Caki2 (cell line): ENCODE measurements at places on chromosomes 6 and 20. TPM values are rescaled to one million over a fixed set of nuclear protein-coding genes. Genes with fewer than 3 reads are reported as not detected.

DNA sequence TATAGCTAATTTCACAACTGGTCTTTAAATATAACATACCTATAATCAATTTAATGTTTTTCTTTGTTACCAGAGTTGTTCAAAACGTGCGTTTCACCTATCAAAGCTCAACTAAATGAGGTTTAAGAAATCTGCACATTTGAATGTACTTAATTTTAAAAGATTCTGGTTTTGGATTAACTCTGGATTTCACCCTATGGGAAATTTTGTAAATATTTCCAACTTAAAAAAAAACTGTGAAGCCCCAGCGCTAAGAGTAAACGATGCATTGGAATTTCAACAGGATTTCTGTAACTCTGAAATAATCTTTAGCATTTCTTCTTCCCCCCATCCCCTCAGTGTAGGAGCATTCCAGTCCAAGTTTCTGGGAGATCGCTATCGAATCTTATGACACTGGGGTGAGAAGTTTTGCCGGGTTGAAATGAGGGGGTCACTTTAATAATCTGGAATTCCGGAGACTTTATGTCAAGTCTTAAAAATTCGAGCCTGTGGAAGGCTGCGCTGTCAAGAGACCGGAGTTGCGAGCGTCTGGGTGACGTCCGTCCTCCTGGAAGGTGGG, 643 bp upstream of the MAP3K4 start:
- no peak for DNase-seq

DNA sequence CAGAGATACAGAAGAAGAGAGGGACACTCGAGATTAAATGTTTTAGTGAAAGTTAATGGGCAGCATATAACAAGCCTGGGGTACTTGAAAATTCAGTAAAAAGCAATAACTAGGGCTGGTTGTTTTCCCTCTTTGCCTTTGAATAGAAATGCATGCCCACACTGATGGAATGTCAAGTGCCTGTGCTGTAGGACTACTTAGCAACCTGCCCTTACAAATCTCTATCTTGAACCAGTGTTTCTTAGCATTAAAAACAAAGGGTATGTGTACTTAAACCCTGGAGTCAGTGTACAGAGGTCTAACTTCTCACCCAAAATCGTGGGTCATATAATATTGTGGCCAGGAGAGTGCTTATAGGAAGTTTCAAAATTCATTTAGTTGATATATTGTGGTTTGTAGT, 37.1 kb downstream of the RNF144B start:
- no peak for DNase-seq

DNA sequence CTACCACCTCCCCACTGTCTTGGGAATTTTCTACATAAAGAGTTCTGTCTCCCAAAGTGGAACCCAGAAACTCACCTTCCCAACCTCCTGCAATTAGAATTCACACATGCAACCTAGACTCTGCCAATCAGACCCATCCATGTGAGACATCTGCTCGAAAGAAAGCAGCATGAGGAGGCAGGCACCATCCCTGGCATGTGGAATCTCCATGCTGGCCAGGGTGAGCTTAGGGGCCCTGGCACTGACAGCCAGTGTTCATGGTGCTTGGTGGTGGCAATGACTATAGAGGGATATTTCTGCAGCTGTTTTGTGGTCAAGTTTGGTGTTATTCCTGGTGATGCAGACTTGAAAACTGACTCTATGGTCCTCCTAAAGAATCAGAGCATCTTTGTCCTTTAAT, 17.4 kb upstream of the FOXF2 start:
- no peak for DNase-seq

Gene GSTA2
- total RNA-seq: not detected in 2 replicates

Gene PIM1
- 17.0 and 21.5 TPM in 2 replicates for total RNA-seq
